ENCODE measurements at places on chromosomes 6 and 20.

- peak; percentile 59 for DNase-seq
Measured at GRCh38 chr20:10511509-10512251, 76.6 kb downstream of the SLX4IP start.

DNA sequence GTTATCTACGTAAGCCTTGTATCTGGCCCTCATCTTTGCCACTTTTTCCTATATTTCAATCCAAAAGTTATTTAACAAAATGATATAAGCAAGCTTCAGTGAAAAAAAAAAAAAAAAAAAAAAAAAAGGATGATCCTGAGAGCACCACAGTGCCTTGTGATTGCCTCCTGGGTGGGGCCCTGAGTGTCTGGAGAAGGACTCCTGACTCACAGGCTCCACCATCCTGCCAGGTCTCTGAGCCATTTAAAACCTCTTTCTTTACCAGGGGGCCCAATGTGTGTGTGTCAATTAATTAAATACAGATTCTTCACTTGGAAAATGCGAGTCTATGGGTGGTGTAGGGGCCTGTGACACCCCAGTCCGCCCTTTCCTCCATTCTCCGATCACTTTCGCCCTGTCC lies 105.2 kb downstream of the SMOC2 start:
- DNase-seq, result no peak

GRCh38 chr6:11050731-11051130 lies 6.6 kb upstream of the ELOVL2 start:
- DNase-seq, result no peak

DNA sequence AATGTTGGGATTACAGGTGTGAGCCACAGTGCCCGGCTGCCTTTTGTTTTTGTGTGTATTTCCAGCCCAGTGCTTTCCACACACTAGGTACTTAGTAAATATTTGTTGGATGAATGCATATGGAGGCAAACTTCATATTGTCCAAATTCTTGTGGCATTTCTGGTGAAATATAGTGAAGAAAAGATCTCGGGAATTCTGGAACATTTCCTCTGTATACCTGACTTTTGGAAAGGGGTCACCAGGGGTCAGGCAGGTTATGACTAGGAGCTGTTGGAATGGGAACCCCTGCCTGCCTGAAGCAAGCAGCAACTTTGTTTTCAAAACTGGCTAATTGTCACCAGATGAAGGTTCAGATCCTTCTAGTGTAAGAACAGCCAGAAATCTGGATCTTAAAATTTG lies 12.1 kb upstream of the SCP2D1 start:
- DNase-seq, result no peak

DNA sequence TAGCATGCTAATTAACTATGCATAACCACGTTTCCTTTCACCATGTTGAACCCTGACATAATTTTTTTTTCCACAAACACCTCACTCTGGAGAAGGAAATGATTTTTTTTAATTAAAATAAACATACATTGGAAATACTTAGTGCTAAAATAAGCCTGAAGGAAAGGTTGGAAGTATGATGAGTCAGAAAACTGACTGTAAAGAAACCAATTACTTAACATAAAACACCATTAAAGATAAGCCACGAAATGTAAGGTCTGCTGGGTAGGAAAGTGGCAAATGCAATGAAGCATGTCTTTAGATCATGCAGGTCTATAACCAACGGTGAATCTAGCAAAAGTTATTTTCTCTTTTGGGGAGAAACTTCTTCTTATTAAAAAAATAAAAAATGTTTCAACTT lies 47.5 kb downstream of the OPRM1 start:
- no peak for DNase-seq

- DNase-seq, result no peak
Measured at GRCh38 chr6:1596088-1596852, 13.4 kb upstream of the FOXC1 start.

GRCh38 chr6:7805850-7806214 lies 79.9 kb downstream of the BMP6 start:
- no peak for DNase-seq

DNA sequence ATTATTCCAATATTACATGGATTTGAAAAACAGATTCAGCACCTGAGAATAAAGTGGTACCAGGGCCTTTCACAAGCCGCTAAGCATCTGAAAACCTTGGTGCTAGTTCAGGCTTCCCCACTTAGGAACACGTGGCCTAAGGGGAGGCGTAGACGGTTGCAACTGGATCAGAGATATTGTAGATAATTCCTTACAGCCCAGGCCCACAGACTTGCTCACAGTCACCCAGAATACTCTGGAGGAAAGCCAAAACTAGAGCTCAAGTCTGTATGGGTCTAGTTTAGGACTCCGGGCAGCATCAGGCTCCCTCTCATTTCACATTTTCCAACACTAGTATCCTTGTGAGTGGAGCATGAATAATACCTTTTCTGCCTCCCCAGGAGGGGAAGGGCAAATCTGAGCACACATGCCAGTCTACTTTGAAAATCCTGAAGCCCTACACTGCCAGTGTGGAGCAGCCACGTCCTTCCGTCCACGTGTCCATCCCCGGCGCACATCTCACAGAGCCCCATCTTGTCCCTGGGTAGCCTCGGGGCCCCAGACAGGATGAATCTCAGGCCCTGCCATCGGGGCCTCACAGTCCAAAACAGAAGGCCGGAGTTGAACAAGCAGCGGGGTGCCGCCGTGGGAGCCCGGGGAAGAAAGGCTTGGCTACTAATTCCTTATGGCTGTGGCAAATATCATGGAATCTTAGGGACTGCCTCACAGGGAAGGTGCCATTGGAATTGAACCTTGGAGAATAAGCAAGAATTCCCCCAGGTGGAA lies 299.3 kb downstream of the NRN1 start:
- DNase-seq, result no peak

All from left colon (tissue), 2 donors.